ENCODE measurements at places on chromosomes 16 and 17.

DNA sequence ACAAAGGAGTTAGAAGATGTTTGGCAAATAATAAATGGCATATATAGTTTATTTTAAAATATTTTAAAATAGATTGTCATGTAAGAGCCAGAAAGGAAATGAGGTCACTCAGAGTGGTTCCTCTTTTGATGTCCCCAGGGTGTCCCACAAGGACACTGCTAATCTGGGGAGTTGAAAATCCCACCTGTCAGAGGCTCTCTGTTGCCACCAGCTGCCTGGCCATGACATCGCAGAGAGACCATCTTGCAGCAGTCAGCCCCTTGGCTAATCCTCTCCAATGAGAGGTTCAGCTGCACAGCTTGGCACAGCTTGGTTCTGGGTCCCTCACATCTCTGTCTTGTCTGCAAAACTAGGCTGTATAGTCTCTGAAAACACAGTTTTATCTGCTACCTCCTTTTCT, 11.0 kb upstream of the RBFOX1 start:
- DNase-seq, result no peak

- DNase-seq, result no peak
Measured at GRCh38 chr16:89268585-89268984, 51.1 kb downstream of the ZNF778 start.

- DNase-seq, result no peak
Measured at GRCh38 chr16:51952500-51952899, 594.4 kb downstream of the TOX3 start.

DNA sequence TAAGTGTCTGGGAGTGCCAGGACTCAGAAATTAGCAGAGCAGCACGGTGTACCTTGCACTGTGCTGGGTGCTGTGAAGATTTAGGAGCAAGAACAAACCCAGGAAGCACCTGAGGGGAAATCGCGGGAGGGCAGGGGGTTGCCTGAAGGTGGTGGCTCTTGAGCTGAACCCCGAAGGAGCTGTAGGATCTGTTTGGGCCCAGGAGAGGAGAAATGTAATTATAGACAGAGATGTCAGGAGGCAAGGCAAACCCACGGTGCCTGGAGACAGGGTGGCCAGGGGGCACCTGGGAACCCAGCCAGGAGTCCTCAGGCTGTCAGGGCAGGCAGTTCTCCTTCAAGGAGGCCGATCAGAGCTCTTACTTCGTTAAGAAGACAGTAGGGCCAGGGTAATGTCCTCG, 109.1 kb downstream of the C16orf78 start:
- no peak for DNase-seq

- DNase-seq, result no peak
Measured at GRCh38 chr16:55155815-55156214, 168.2 kb upstream of the IRX6 start.

DNA sequence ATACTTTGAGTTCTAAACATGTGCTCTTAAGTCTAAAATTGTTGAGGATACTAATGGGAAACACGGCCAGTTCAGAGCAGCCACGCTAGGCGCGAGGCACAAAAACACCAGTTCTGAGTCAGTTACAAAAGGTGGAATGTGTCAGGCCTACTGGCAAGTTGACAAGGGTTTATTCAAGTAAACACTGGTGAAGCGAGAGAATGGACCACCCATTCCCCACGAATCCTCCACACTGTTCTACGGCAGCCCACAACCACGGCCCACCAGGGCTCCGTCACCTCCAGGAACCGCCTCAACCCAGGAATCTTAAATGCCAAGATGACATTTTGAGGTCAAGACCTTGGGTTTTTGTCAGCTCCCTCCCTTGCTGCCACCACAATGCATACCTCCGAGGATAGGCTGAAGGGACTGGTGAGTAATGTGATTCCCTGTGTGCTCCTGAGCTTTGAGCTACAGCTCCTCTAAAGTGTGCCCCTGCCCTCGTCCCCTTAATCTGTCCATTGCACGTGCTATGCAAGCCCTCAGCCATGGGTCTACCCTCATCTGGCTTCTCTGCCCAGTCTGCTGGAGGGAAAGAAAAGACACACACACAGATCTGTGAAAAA, 28.5 kb upstream of the TRAP1 start:
- DNase-seq, result no peak

GRCh38 chr17:3954086-3954485, 10.2 kb downstream of the ATP2A3 start:
- DNase-seq, result no peak

DNA sequence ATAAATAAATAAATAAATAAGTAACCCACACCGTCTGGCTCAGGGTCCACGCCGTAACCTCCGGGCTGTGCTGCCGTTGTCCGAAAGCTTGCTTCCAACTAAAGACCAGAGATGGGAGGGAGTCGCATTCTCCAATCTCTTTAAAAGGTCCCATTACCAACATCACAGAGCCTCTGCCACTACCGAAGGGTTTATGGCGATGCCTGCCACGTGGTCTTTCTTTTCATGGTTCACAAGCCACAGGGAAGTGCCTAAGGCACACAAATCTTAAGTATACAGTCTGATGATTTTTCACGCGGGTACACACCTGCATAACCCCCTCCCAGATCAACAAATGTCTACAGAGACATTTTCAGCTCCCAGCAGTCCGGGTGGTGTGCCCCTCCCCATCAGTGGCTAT, 1.4 kb downstream of the COTL1 start:
- no peak for DNase-seq

DNA sequence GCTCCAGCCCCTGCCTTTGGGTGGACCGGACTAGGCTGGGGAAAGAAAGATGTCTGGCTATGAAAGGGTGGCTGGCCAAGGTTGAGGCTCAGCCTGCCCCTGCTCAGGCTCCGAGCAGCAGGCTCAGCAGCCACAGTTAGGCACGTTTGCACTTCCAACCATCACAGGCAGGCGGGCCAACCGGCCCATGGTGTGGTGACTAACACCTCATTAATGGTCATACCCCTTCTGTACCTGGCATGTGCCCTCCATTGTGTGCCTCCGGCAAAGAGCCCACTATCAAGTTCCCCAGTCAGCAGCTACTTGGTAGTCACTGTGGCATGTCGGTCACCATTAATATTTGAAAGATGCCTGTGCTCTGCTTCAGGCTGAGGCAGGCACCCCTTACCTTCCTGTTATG, 6.7 kb downstream of the TBC1D24 start:
- no peak for DNase-seq

- DNase-seq, result no peak
Measured at GRCh38 chr16:80263181-80263823, 277.5 kb upstream of the DYNLRB2 start.

GRCh38 chr16:86462334-86463084, 47.8 kb upstream of the FOXF1 start:
- no peak for DNase-seq

Data from kidney glomerular epithelial cell (primary cell).